ENCODE measurements at places on chromosomes 2 and 18.

DNA sequence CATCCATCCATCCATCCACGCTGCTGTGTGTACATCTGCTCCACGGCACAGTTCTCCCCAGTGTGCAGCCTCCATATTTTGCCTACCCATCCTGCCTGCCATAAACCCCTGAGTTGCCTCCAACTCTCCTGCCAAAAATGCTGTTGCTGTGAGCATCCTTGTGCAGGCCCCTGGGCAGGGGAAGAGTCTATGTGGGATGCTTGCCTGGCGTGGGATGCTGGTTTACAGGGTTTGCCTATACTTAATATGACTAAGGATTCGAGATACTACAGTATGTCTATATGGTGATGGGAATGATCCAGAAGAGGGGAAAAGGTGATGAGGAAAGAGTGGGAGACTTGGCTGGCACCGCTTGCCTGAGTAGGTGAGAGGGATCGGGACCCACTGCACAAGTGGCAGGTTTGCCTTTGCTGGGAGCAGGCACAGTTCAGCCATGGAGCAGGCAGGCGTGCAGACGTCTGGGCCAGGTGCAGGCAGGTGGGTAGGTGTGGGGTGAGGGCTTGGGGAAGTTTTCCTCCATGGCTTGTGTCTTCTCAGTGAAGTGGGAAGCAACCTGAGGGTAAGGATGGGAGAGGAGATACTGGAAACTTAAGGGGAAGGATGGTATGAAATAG, 30.2 kb upstream of the FAHD2A start:
- DNase-seq: no peak

DNA sequence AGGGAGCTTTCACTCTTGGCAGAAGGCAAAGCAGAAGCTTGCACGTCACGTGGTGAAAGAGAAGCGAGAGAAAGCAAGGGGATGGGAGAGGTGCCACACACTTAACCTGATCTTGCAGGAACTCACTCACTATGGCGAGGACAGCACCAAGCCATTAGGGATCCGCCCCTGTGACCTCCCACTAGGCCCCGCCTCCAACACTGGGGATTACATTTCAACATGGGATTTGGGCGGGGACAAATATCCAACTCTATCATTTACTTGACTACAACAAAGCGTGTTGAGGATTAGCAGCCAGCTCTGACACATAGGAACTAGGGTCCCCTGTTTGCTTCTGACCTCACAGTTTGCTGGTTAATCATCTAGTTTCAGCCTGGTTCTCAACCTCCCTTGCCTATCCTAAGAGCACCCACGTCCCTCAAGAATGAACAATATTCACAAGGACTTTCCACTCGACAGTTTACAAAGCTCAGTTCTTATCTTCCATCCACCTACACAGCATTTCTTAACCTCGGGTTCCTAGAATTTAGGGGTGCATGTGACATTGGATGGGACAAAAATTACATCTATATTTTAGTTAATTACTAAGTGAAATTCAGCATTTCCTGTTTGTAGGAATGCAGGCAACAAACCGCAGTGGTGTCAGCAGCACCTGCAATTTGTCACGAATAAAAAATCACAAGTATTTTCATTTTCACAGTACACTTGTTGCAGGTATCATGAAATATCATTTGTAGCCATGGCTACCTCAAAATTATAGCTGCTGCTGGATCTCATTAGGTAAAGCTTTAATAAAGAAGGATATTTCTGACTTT, 36.0 kb downstream of the LBH start:
- DNase-seq: no peak

- DNase-seq: no peak
These were observed 183.9 kb downstream of the EIPR1 start for GRCh38 chr2:3193443-3194330.

GRCh38 chr2:164039270-164039669, 303.5 kb upstream of the FIGN start:
- DNase-seq: no peak

- no peak for DNase-seq
These were observed 97.9 kb downstream of the PIEZO2 start for GRCh38 chr18:11051462-11051861.

DNA sequence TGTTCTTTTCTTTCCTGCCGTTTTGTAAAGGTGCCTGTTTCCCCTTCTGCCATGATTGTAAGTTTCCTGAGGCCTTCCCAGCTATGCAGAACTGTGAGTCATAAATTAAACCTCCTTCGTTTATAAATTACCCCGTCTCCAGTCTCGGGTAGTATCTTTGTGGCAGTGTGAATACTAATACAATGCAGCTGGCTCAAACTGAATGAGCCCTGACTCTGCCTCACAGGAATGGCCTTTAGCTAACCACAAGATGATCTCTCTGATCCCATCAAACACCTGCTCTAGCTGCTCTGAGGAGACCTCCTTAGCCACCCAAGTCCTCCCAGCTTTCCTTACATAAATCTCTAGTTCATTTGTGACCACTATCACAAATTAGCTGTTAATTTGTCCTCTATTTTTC, 41.5 kb upstream of the CAB39 start:
- DNase-seq: no peak

DNA sequence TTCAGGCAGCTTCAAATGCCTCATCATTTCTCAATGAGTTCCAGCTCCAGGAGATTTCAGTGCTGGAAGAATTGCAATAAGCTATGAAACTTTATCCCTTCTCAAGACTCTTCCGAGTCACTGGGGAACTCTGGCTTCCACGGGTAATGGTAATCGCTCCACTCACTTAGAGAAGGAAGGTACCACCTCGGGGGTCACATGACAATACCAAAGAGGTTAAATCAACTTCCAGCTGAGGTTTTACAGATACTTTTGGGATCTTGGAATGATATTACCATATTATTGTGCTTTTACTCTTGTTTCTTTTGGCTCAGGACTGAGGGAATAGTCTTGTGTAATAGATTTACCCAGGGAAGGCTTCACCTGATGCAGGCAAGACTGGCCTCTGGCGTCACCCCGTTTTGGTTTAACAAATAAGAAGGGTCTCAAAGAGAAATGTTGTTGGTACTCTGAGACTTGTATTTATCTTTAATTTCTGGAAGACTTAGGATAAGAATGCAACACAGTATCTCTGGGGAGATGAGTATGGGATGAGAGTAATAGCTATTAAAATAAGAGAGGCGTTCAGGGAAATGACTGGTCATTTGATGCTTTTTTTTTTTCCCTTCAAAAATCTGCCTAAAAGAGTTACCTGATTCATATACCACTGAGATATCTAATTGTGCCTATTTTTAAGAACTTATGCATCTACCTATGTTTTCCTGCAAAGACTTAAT, 316.9 kb upstream of the ZEB2 start:
- no peak for DNase-seq

DNA sequence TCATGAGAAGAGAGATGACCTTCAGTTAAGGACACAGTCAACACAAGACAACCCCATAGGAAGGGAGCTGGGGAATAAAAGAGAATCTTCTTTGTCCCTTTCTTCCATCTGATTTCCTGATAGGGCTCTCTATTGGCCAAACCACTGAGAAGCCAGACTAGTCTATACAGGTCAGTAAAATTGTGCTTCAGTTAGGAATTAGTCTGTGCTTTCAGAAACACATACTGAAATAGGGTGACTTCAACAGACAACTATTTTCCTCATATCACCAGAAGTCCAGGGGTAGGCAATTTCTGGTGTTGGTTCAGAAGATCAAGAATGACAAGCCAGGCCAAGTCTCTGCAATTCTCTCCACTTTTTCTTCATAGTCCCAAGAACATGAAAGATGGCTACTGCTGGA, 151.7 kb upstream of the SP5 start:
- DNase-seq: no peak

GRCh38 chr18:74243127-74243526, 48.6 kb downstream of the CYB5A start:
- DNase-seq: no peak

- DNase-seq: peak; percentile 30
These were observed 10.7 kb downstream of the SLC25A12 start for GRCh38 chr2:171883275-171883893.

All from cerebellar cortex (tissue), 1 donor.